ENCODE measurements at places on chromosomes 5 and 9.

- DNase-seq, result no peak
Measured at GRCh38 chr5:138712791-138713190, 40.4 kb upstream of the CTNNA1 start.

DNA sequence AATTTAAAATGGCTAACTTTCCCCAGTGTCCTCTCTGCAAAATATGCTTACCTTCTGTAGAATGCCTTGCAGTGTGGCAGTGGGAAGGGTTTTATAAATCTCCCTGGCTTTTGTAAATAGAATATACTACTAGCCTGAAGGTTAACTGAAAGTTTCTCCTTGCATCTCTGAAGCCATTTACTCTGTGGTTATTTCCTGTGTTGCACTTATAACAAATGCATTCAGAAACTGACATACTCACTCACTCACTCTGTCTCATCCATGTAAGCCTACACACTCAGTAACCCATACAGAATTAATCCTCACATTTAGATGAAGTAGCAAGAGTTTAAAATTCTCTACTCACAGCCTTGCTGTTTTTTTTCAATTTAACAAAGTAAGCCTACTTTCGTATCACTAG, 87.1 kb upstream of the SH3GL2 start:
- no peak for DNase-seq

DNA sequence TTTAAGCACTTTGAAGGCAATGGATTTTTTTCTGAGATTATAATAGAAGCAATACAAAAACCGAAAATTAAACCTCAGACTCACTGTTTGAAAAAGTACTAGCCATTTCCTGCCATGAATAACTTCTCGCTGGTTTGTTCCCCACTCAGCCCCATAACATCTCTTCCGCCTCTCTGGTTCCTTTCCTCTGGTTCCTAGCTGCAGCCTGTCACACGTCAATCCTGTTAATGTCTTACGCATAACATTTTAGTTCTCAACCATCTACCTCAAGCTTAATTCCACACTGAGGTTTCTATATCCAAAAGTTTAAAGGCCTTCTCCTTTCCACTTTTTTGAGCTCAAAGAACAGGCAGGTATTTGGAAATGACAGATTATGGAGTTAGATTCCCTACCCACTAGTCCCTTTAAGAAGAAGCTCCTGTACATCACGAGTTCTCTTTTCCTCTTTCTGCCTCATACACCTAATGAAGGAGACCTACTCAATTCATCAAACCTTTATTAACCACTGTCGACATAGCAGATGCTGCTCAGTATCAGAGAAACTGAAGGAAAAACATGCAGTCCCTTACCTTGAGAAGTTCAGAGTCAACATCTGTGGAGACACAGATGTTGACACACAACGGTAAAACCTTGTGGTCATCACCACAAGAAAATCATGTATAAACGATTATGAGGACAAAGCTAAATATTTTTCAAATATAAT, 243.0 kb upstream of the PTGER4 start:
- DNase-seq, result no peak

GRCh38 chr5:72167804-72168203, 60.5 kb downstream of the MAP1B start:
- DNase-seq, result no peak

GRCh38 chr5:167871091-167871490, 420.4 kb upstream of the WWC1 start:
- no peak for DNase-seq

DNA sequence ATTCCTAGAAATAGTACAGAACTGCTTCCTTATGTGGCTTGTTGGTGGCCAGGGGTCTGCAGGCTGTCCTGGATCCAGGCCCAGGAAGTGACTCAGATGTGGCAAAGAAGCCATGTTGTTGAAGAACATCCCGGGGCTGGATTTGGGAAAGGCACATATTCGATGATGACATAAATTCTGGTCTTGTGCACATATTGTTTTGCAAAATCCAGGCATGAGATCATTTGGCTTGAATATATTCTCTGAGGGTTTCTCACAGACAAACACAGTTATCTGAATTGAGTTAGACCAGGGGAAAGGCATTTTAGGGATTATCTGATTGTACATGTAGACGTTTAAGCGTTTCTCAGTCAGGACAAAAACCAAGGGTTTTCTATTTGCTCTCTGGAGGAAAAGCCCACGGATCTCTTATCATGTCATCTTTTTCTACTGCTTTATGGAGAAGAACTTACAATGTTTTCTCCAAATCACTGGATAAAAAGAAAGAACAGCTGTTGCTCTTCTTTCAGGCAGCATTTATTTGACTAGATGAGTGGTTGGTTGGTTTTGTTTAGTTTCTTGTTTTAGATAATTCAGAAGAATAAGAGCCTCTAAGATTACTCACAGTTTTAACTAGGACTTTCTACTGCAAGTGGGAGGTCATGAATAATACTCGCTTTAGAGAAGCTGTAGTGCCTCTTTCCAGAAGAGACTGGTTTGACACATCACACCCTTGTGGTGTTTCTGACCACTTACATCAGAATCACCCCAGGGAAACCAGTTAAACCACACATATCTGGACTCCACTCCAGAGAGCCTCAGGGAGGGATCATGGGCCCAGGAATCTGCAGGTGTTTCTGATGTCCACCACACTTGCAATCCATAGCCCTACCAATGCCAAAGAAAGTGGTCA, 29.5 kb upstream of the LHFPL2 start:
- peak; percentile 18 for DNase-seq

DNA sequence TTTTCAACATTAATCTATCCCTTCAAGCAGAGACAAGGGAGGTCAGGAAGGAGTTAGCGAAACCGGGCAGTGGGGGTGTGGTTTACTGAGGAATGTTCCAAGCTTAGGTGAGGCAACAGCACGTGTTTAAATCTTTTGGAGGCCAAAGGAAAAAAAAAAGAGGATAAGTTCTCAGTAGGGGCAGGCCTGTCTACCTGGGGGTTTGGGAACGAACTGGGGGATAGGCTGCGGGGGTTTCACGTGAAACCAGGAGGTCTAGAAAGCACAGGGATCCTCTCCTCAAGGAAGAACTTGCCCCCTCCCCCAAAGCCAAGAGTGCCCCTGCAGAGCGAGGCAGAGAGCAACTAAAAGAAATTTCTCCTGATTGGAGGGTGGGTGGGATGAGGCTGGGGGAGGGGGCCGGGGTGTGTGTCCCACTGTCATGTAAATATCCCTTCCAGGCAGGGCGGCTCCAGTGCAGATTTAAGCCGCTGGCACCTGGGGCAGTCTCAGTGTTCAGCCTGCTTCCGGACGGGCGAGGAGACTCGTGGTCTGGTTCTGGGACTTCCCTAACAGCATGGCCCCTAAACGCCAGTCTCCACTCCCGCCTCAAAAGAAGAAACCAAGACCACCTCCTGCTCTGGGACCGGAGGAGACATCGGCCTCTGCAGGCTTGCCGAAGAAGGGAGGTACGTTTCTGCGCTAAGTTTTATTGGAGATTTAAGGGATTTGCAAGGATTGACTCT, 5.5 kb upstream of the SET start:
- no peak for DNase-seq

- DNase-seq, result no peak
Measured at GRCh38 chr5:112192866-112193265, 226.2 kb downstream of the EPB41L4A start.

GRCh38 chr5:554284-554988, 30.2 kb upstream of the SLC9A3 start:
- no peak for DNase-seq

- no peak for DNase-seq
Measured at GRCh38 chr9:98925956-98926355, 17.8 kb upstream of the COL15A1 start.

DNA sequence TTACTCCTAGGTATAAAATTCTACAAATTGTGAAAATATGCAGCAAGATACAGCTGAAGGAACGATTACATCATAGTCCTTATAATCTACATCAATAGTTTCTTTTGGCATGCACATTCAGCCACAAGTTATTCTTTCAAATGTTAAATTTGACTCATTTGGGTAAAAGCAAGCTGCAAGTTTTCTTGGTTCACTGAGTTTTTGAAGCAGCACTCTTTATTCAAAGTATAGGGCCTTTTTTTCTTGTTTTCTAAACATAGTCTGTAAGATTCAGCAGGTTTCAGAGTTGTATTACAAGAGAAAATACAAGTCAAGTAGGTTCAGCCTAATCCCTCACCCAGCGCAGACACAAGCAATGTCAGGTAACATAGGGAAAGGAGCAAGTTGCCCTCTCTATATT, 981.5 kb downstream of the PTPRD start:
- no peak for DNase-seq

GRCh38 chr5:179771311-179771895, 22.4 kb upstream of the LTC4S start:
- DNase-seq, result no peak

- no peak for DNase-seq
Measured at GRCh38 chr5:50655067-50655809, 11.2 kb upstream of the PARP8 start.

DNA sequence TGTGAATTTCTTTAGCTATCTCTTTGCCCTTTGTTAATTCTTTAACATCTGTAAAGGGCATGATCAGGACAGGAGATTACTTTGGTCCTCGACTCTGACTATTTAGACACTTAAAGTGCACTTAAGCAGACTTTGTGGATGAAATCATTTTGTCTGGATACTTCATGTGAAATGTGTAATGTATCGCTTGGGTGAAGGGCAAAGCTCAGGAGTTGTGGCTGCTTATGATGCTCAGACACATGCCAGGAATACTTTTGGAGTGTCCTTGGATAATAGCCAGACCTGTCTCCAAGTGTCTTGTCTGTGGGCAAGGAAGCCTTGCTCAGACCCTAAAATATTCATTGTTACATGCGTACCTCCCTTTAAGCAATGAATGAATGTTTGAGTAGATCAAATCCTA, 87.8 kb downstream of the RAI14 start:
- DNase-seq, result no peak

GRCh38 chr5:41097642-41098041, 26.5 kb upstream of the MROH2B start:
- DNase-seq, result no peak

- no peak for DNase-seq
Measured at GRCh38 chr9:77291714-77292113, 114.4 kb downstream of the VPS13A start.

- DNase-seq, result no peak
Measured at GRCh38 chr5:114101153-114101552, 260.7 kb upstream of the KCNN2 start.

- DNase-seq, result no peak
Measured at GRCh38 chr9:136255166-136255538, 9.5 kb upstream of the QSOX2 start.

- DNase-seq, result no peak
Measured at GRCh38 chr9:79567671-79568098, 4.1 kb upstream of the TLE4 start.

GRCh38 chr5:125584140-125584520, 837.7 kb upstream of the ZNF608 start:
- no peak for DNase-seq

DNA sequence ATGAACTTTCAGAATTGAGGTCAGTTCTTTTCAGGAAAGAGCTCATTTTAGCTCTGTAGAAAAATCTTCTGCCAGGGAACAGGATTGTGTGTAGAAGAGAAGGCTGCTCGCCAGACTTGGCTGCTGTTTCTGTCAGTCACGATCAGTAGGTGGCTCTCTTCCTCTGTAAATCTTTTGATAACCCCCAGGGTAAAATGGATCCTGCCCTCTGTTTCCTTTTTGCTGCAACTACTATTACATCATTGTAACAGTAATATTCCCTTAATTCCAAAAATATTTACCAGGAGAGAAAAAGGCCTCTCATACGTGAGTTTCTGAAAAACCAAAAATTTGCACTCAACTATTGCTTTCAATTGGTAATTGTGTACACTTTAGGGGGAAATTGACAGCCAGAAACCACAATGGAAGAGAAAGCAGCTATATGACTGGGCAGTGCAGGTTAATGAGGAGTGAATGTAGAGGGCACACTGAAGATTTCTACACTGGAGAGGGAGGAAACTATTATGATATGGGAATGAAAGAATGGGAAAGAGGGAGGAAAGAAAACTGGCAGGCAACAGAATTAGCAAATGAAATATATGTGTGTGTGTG, 12.3 kb downstream of the IFNA21 start:
- peak; percentile 0 for DNase-seq

DNA sequence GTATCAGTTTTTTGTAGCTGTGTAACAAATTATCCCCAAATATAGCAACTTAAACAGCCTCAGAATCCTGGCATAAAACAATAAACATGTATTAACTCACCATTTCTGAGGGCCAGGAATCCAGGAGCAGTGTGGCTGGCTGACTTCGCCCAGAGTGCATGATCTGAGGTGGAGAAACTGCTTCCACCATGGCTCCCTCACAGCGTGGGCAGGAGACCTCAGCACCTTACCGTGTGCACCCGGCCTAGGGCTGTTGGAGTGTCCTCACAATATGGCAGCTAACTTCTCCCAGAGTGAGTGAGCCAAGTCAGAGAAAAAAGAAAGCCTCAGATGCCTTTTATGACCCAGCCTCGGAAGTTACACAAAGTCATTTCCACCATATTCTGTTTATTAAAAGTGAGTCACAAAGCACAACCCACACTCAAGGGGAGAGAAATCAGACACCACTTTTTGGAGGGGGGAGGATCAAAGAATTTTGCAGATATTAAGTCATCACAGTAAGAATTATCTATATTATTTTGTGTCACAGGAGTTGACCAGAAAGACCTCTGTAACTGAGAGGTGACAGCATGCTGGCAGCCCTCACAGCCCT, 59.6 kb downstream of the TSTD2 start:
- no peak for DNase-seq

- no peak for DNase-seq
Measured at GRCh38 chr5:148163345-148163744, 5.0 kb upstream of the SPINK14 start.

GRCh38 chr5:158382473-158382872, 523.5 kb upstream of the CLINT1 start:
- peak; percentile 8 for DNase-seq

DNA sequence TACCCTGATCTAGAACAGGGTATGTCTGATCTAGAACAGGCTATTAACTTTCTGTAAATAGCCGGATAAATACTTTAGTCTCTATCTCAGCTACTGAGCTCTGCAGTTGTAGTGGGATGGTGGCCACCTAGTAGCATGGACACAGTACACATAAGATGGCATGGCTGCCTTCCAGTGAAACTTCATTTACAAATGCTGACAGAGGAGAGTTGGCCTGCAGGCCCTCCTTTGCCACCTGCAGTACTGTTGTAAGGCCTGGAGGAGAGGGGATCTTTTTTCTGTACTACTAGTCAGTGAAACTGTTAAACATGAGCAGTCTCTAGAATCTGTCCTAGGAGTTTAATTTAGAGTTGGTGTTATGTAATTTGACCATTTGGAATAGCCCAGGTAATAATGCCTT, 86.0 kb downstream of the TRIO start:
- no peak for DNase-seq

- no peak for DNase-seq
Measured at GRCh38 chr5:57753446-57753845, 270.8 kb upstream of the ACTBL2 start.

- no peak for DNase-seq
Measured at GRCh38 chr5:92504346-92504745, 1076.7 kb downstream of the NR2F1-AS1 start.

- no peak for DNase-seq
Measured at GRCh38 chr9:20702570-20702969, 18.5 kb downstream of the FOCAD start.

- DNase-seq, result peak; percentile 69
Measured at GRCh38 chr5:146731909-146732659, 146.5 kb downstream of the PPP2R2B start.

GRCh38 chr5:175123542-175123941, 320.4 kb downstream of the DRD1 start:
- no peak for DNase-seq

- no peak for DNase-seq
Measured at GRCh38 chr5:159130871-159131270, 31.2 kb upstream of the EBF1 start.
